Stimulated activated CD8-positive, alpha-beta memory T cell treated with anti-CD3 and anti-CD28 coated beads, Interleukin-15, amount 100 ng/mL, for 24 hours (primary cell): ENCODE measurements at places on chromosomes 4 and X.

GRCh38 chrX:65910899-65911298 lies 129.0 kb downstream of the VSIG4 start:
- no peak for DNase-seq

GRCh38 chrX:68686097-68686977 lies 38.9 kb downstream of the STARD8 start:
- DNase-seq = no peak

- DNase-seq = no peak
These were observed 109.2 kb downstream of the ARHGAP10 start for GRCh38 chr4:147840838-147841738.

DNA sequence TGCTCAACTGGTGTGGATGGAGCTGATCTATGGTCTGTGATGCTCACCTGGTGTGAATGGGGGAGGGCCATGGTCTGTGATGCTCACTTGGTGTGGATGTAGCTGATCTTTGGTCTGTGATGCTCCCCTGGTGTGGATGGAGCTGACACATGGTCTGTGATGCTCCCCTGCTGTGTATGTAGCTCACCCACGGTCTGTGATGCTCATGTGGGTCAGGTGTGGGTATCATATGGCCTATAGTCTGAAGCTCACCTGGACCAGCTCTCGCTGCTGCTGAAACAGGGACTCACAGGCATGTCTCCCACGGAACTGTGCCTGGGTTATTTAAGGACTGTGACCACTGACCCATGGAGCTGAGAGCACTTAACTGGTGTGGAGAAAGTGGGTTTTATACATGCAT lies 109.7 kb downstream of the CRLF2 start:
- DNase-seq = no peak

DNA sequence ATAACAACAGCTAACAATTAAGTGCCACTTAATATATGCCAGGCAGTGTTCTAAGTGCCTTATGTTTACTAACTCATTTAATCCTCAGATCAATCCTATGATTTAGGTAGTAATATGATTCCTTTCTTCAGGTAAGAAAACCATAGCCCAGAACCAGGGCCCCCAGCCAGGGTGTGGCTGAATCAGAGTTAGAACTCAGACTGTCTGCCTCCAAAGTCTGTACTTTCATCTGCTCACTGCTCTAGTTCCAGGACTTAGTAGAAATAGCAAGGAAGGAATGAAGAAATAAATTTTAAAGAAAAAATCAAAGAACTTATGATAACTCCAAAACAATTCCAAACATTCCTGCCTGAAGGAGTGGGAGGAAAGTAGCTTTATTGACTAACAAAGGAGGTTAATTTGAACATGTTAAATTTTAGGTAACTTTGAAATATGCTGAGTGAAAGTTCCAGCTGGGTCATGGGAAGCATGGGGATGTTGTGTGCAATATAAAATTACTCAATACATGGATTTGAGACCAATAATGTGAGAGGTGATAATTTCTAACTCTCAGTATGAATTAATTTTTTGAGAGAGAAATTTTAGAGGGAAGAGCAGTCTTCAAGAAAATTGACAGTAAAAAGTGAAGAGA lies 8.8 kb upstream of the ADH1C start:
- DNase-seq = no peak

GRCh38 chr4:113832803-113833202 lies 71.3 kb upstream of the CAMK2D start:
- no peak for DNase-seq

DNA sequence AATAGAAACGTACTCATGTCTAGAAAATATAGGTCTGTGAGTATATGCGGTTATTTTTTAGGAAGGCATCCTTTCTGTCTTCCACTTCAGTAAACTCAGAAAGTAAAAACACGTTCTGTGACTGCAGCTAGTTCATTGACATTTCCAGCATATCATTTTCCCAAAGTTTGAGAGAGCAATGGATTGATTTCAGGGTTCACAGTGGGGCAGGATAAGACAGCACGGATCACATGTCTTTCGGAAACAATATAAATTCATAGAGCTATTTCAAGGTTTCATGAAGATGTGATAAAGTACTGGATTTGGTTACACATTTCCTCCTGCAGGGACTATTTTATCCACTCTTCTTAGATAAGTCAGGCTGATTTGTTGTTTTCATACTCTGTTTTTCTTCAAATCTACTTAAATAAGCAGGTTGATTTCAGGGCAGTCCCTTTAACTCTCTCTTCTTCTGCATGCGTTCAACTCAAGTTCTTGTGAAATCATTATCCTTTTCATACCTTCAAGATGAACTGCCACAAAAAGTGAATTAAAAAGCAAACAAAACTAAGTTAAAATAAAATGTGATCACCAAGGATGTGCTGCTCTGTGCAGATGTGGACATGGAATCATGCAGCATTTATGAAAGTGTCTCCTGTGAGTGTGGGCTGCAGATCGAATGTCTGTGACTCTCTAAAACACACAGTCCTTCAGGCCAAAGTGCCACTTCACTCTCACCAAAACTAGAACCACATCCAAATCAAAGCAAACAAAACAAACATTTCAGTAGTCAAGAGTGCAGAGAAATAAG lies 187.7 kb downstream of the UNC5C start:
- no peak for DNase-seq

DNA sequence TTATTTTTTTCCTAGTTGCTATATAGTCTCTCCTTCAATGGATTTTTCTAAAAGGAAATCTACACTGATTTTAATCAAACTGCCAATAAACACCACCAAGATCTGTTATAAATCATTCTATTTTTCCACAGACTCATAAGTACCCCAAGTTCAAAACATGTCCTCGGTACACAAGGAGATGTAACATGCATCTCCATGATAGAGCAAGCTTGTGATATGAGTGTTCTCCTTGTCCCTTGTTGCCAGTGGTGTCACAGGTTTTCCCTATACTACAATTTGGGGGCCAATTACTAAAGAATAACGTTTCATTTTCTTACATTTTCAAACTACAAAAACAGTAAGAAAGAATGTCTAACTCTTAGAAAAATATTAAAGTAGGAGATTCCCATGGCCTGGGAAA lies 491 bp downstream of the ARHGEF6 start:
- DNase-seq = no peak

GRCh38 chrX:41475591-41476241 lies 28.6 kb downstream of the NYX start:
- DNase-seq = no peak

DNA sequence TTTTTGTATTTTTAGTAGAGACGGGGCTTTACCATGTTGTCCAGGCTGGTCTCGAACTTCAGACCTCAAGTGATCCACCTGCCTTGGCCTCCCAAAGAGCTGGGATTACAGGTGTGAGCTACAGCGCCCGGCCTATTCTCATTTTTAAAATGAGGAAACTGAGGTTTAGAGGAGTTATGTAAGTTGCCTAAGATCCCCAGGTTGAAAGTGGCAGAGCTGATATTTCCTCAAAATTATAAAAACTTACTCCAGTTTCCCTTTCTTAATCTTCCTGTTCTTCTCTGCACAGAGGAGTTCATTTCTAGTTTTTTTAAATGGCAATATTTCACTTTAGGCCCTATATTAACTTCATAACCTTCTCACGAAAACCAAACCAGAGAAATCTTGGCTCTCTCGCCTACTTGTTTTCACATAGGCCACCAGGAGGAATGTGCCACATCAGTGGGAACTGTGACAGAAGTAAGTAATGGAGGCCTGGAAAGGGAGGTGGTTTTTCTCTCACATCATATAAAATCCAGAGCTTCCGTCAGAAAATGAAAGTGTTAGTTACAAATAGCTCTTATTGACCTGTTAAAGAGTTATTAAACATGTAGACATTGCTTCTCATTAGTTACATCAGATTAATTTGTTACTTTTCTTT lies 16.1 kb upstream of the RS1 start:
- DNase-seq = no peak

DNA sequence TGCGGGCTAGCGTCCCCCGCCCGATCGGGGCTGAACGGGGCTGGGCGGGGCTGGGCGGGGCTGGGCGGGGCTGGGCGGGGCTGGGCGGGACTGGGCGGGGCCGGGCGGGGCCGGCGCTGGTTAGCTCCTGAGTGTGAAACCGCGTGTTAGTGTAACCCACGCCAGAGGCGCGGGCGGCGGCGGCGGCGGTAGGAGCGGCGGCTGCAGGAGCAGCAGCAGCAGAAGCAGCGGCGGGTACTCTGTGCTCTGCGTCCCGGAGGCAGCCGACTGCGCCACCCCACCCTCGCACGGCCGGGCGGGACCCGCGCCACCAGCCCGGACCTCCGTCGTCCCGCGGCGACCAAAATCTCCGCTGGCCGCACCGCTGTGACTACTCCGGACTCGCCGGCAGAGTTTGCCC lies 128.1 kb downstream of the LAS1L start:
- DNase-seq = no peak

DNA sequence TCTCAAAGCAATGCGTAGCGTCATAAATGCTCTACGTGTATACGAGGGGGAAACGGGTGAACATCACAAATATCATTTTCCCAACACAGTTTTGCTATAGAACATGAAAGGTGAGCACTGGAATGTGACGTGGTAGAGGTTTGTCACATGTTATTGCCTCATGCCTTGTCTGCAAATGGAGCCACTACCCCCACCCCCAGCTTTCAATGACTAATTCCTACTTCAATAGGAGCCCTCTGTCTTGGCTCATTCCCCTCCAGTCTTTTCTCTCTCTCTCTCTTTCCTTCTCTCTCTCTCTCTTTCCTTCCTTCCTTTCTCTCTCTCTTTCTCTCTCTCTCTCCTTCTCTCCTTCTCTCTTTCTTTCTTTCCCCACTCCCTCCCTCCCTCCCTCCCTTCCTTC lies 127.0 kb downstream of the STOX2 start:
- DNase-seq = no peak

- no peak for DNase-seq
These were observed 102.4 kb downstream of the CLNK start for GRCh38 chr4:10582059-10582686.

- DNase-seq = no peak
These were observed 55.7 kb downstream of the LINC00632 start for GRCh38 chrX:140765043-140765784.

DNA sequence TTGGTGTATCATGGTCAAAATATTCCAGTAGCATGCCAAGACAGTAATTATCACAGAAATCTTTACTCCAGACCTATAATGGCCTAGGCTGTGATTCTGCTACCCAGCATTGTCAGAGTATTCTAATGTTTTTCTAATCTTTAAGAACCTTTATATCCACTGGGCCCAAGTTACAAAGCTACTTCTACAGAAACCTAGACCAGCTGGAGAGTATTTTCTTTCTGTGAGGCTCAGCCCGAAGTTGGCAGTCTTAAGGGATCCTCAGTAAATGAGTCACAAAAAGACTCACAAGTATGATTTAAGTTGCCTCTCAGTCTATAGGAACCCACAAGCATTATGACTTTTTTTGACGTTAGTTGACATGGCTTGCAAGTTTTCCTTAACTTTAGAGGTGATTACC lies 638.5 kb upstream of the FAM241A start:
- no peak for DNase-seq

DNA sequence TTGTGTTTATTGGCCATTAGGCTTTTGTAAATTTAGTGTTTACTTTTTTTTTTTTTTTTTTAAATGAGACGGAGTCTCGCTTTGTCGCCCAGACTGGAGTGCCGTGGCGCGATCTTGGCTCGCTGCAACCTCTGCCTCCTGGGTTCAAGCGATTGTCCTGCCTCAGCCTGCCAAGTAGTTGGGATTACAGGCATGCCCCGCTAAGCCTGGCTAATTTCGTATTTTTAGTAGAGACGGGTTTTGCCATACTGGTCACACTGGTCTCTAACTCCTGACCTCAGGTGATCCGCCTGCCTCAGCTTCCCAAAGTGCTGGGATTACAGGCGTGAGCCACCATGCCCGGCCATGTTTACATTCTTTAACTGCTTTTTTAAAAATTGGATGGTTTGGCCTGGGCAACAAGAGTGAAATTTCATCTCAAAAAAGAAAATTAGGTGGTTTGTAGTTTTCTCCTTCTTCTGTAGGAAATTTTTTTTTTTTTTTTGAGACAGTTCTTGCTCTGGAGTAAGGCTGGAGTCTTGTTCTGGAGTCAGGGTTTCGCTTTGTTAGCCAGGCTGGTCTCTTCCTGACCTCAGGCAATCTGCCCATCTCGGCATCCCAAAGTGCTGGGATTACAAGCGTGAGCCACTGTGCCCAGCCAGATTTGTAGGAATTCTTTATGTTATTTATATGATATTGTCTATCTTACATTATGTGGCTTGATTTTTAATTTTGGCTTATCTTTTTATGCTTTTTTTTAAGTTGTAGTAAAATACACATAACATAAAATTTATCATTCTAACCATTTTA lies 15.1 kb downstream of the UBE2K start:
- no peak for DNase-seq

DNA sequence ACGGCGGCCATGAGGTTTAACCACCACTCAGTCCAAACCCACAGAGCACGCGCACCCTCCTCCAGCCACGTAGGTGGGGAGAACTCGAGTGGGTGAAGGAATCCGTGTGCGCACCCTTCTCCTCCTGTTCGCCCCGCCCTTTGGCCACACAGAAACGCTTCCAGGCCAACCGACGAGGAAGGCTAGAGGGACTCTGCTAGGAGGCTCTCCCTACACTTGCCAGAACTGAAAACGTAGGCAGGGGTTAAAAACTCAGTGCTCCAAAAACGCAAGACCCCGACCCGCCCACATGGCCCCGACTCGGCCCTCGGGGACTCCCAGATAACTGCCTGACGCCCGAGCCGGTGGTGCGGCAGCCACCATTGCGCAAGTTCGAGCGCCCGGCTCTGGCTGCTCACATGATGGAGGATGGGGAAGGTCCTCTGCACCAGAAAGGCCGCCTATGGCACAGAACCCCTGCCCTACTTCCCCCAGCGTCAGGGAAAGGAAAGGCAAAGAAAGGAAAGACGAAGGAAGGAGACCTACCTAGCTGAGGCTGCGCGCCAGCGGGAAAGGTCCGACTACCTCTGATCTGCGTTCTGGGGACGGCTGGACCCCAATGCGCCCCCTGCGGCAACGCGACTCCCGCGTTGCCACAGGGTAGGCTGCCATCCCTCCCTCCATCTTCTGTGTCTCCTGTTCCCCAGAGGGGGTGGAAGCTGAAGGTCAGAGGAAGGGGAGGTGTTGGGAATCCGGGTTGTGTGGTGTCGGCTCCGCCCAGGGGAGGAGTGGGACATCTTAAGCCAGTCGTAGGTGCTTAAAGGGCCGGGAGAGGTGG lies 201.9 kb upstream of the AGTR2 start:
- DNase-seq = no peak

GRCh38 chr4:93649828-93650227 lies 178.7 kb upstream of the ATOH1 start:
- no peak for DNase-seq

- DNase-seq = no peak
These were observed 97.1 kb upstream of the SH3RF1 start for GRCh38 chr4:169367826-169368225.

DNA sequence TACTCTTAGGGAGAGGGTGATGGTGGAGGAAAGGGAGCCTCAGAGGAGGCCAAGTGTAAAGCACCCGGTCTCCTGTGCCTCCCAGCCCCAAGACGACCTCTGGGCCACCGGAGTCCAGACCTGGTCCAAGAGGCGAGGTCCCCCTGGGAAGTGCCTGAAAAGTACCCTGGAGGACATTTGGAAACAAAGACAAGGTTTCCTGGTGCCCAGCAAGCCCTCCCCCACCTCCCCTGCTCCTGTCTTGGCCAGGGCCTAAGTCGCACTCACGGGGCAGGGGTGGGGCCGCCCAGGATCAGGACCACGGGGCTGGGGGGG lies 532 bp upstream of the SH3BP2 start:
- no peak for DNase-seq

GRCh38 chr4:113957956-113958355 lies 21.5 kb downstream of the ARSJ start:
- no peak for DNase-seq

GRCh38 chr4:71235311-71236201 lies 103.3 kb upstream of the SLC4A4 start:
- DNase-seq = no peak

- no peak for DNase-seq
These were observed 8.4 kb upstream of the HERC3 start for GRCh38 chr4:88583631-88584470.

- no peak for DNase-seq
These were observed 169.9 kb upstream of the LDB2 start for GRCh38 chr4:17068392-17068791.
